Osteoblast (primary cell): ENCODE measurements at places on chromosomes 4 and X. TPM values are rescaled to one million over a fixed set of nuclear protein-coding genes. Genes with fewer than 3 reads are reported as not detected.

GRCh38 chr4:112853662-112854256 is 195.7 kb upstream of the ANK2 start:
- no peak for DNase-seq

The GRSF1 gene
- 78.1 and 79.3 TPM in 2 replicates for total RNA-seq

DNA sequence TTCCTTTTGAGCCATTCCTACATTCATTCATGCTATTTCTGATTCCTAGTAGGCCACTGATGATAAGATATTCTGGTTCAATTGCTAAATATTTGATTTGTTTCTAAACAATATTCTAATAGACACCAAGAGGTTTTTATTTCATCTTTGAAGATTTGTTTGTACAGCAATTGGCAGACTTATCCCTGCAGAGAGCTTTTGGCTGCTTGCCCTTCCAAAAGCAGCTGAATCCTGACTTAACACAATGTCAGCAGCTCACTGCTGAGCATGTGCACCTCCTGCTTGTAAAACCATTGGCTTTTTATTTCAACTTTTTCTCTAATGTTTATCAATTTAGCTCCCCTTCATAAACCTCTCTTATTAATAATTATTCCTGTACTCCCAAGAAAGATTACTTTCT is 45.3 kb downstream of the MMRN1 start:
- DNase-seq = no peak

- DNase-seq = no peak
These were observed 239.9 kb downstream of the NKX6-1 start for GRCh38 chr4:84258905-84259830.

DNA sequence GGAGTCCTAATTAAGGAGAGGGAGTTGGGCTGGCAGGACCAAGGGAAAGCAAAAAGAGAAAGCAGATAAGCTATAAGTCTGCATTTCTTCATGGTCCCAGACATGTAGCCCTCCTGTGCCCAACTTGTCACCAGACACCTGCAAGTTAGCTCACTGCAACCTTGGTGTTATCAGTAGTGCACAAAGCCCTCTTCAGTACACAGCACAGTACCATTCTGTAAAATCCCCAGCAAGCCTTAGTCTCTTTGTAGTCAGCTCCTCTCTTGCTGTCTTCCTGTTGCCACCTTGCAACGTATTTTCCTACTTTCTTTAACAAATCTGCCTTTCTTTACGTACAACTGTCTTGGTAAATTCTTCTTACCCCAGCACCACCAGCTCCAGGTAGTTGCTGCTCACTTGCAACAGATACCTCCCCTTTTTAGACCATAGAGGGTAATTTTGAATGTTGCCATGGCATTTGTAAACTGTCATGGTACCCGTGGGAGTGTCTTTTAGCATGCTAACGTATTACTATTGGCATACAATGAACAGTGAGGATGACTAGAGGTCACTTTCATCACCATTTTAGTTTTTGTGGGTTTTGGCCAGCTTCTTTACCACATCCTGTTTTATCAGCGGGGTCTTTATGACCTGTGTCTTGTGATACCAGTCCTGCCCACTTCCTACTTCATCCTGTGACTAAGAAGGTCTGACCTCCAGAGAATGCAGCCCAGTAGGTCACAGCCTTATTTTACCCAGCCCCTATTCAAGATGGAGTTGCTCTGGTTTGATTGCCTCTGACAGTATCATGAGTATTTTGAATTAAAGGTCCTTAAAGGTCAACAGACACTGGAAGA is 28.3 kb upstream of the AP1S2 start:
- no peak for DNase-seq

The FGD1 gene
- total RNA-seq = 8.7 and 9.1 TPM in 2 replicates

DNA sequence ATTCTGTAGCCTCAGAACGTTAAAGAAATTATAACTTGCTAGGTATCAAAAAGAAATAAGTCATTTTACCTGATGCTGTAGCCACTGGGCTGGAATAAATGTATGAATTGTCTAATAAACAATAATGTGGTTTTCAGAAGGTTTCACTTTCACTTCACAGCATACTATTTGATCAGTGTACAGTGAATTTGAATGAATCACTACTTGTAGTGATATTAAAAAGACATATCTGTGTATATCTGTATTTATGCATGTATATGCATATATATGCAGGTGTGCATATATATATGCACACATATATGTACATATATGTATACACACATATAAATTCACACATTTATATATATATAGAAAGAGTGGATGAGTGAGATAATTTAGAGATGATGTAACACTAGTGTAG is 440.0 kb upstream of the PCDH10 start:
- no peak for DNase-seq

DNA sequence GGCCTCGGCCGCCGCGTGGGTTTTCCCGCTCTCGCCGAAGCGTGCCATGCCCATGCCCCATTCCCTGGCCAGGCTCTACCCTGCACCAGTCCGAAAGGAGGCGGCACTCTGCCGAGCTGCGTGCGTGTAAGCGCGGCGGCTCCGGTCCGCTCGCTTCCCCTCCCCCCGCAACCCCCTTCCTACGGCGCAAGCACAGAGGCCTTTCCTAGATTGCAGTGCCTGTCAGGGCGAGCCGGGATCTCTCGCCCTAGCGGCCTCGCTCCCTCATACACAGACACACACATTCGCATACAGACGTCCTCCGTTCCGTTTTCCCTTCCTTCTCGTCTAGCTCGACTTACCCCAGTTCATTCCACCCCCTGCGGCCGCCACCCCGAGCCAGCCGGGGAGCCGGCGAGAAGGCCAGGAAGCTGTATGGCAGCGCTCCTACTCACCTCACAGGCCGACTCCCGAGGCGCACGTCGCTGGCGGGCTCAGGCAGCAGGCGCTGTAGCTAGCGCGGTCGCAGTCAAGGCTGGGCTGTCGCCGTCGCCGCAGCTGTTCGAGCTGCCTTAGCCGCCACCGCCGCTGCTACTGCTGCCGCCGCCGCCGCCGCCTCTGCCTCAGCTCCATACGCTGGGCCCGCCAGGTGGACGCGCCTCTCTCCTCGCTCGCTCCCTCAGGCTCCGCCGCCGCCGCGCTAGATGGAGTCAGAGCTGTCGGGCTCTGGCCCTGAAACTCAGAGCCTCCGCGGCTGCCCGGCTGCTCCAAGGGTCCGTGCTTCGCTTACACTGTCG is 615 bp downstream of the NEXMIF start:
- DNase-seq = peak; percentile 83
